ENCODE measurements at places on chromosomes 5 and 9. TPM values are rescaled to one million over a fixed set of nuclear protein-coding genes. Genes with fewer than 3 reads are reported as not detected.

SH3TC2 gene
- total RNA-seq: 8.7 TPM

DIRAS2 gene
- total RNA-seq: not detected

CDKN2A gene
- total RNA-seq: 19.0 TPM

LMNB1 gene
- total RNA-seq: 6.0 TPM

FREM1 gene
- under 0.01 TPM for total RNA-seq

SHISAL2B gene
- not detected for total RNA-seq

KIF4B gene
- total RNA-seq: not detected

TCERG1 gene
- 8.2 TPM for total RNA-seq

CHSY3 gene
- total RNA-seq: 4.0 TPM

KCNIP1 gene
- total RNA-seq: not detected

ITGA1 gene
- total RNA-seq: 10.2 TPM

CANX gene
- 626 TPM for total RNA-seq

SLC36A1 gene
- 5.4 TPM for total RNA-seq

SLIT3 gene
- total RNA-seq: 27.8 TPM

NREP gene
- 39.4 TPM for total RNA-seq

TRIM36 gene
- total RNA-seq: 0.12 TPM

ANKH gene
- total RNA-seq: 14.6 TPM

TMC1 gene
- total RNA-seq: 0.68 TPM

SERINC5 gene
- total RNA-seq: 12.9 TPM

LIFR gene
- total RNA-seq: 18.2 TPM

EGFL7 gene
- total RNA-seq: 38.5 TPM

SSBP2 gene
- 24.1 TPM for total RNA-seq

PCDHB13 gene
- 0.59 TPM for total RNA-seq

SOWAHA gene
- total RNA-seq: not detected

GABRA1 gene
- total RNA-seq: not detected
